ENCODE measurements at places on chromosomes 7 and 10.

DNA sequence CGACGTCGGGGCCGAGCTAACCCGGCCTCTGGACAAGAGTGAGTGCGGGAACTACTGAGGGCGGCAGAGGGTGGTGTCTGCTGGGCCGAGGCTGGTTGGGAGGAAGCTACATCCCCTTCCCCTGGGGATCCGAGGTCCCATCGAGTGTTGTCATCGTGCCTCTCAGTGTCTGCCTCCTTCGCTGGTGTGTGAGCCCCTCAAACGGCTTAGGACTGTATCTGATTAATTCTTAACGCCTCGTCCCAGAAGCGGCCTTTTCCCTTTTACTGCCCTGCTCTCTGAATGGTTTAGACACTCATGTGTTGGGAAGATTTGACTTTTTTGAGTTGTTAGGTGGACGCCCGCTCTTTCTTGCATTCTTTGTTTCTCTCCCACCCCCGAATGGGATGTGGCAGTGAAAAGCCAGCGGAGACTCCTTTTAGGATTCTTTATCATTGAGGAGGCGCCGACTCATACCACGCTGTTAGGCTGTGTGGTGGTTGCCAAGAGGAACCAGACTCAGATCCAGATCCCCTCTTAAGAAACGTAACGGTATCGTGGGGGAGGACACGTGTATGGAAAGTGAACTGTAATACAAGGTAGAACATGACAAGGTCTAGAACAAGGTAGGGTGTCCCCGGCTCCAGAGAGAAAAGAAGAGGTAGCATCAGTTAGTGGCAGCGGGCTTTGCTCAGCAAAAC lies 631 bp downstream of the SUPV3L1 start:
- peak; percentile 19 for DNase-seq

- DNase-seq = peak; percentile 85
Measured at GRCh38 chr10:30433730-30434272, at the start of gene MAP3K8. Gene MAP3K8 (plus strand): TSS chr10:30434184. CDS start chr10:30438939, 4,755 bp downstream.

- no peak for DNase-seq
Measured at GRCh38 chr10:89639326-89639725, 5.7 kb downstream of the PANK1 start.

GRCh38 chr7:16801111-16801542 lies 3.7 kb downstream of the AGR2 start:
- DNase-seq = peak; percentile 75

- DNase-seq = no peak
Measured at GRCh38 chr7:2716906-2717292, 28.9 kb downstream of the AMZ1 start.

DNA sequence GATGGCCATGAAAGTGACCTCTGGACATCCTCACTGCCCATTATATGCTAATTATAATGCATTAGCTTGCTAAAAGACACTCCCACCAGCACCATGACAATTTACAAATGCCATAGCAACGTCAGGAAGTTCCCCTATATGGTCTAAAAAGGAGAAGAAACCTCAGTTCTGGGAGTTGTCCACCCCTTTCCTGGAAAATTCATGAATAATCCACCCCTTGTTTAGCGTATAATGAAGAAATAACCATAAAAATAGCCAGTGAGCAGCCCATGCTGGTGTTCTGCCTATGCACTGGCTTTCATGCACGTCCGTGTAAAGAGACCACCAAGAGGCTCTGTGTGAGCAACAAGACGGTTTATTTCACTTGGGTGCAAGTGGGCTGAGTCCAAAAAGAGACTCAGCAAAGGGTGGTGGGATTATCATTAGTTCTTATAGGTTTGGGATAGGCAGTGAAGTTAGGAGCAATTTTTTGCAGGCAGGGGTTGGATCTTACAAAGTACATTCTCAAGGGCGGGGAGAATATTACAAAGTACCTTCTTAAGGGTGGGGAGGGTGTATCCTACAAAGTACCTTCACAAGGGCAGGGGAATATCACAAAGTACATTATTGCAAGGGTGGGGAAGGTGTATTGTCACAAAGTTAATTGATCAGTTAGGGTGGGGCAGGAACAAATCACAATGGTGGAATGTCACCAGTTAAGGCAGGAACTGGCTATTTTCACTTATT lies 45.6 kb downstream of the LBX1 start:
- DNase-seq = no peak

DNA sequence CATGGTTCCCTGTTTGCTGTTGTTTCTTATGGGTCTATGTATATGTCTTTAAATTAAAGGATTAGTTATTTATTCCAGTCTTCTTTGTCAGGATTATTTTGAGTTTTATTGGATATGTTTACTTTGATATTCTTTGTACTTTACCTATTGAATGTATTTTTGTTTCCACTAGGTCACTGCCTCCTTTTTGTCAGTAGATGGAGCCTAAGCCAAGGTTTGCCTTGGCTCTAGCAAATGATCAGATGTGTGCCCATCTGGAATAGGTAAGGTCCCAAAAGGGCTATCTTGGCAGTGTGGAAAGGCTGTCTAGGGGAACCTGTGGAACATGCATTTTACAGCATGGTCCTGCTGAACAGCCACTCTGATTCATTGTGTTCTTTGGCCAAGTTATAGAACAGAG lies 337.3 kb upstream of the GHITM start:
- no peak for DNase-seq

DNA sequence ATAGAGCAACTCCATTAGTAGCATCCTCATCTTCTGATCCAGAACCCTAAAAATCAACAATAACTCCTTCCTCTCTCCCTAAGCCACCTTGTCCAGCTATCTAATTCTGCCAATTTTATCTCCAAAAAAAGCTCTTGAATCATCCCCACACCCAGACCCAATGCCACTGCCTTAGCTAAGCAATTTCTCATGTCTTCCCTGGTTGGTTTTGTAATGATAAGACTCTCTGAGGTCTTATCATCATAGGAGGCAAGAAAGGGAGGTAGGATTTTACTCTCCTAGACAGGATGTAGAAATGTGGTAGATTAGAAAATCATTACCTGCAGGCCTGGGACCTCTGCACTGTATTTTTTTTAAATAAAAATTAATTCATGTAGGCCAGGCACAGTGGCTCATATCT lies 283.5 kb upstream of the NEBL start:
- DNase-seq = no peak

GRCh38 chr7:101599787-101600186 lies 29.3 kb downstream of the MYL10 start:
- no peak for DNase-seq

DNA sequence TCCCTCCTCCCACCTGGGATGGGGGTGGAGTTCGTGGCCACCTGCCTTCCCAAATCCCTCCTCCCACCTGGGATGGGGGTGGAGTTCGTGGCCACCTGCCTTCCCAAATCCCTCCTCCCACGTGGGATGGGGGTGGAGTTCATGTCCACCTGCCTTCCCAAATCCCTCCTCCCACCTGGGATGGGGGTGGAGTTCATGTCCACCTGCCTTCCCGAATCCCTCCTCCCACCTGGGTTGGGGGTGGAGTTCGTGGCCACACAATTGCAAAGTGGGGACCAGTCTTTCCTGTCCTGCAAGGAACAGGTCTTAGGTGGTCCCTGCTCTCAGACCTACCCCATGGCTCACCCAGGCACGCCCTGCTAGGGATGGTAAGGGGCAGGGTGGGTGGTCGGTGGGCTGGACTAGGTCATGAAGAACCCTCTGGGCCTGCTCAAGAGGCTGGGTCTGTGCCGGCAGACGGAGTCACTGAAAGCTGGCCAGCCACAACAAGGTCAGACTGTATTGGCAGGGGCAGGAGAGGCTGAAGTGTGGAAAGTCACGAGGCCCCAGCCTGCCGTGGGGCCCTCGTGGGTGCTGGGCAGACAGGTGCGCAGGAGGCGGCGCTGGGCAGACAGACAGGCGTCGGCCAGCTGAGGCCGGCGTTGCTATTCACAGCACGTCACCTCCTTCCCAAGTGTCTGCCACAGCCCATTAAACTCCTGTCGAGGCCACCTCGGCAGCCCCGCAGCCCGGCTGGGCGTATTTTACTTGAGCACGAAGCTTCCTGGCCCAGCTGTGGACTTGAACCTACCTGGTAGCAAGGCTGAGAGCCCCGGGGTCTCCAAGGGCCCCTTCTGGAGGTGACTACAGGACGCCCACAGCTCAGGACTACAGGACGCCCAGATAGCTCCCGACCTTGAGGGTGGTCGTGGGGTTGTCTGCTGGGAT lies 4.1 kb downstream of the KNDC1 start:
- DNase-seq = no peak

GRCh38 chr7:90532231-90532929 lies 62.9 kb downstream of the PTTG1IP2 start:
- no peak for DNase-seq

DNA sequence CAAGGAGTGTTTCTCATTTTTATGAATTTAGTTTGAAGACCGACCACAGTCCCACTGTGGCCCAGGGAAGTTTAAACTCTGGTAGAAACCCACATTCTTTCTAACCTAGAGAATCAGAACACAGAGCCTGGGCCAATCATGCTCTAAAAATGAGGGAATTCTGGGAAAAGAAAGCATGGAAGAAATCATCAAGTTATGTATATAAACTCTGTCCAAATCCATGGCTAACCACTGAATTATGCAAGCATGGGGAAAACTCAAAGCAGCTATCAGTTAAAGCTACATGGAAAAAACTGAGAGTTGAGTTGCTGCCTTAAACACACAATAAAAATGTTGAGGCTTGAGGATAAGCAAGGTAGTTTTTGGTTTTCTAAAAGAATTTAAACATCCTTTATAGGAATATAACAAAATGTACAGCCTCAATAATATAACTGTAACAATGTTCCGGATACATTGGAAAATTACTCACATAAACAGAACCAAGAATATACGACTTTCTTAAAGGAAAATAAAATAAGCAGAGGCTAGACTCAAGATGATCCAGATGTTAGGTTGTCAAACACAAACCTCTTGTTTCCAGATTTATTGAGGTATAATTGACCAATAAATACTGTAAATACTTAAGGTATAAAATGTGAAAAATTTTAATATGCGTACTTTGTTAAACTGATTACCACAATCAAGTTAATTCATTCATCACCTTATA lies 311.2 kb upstream of the GNAI1 start:
- DNase-seq = no peak

DNA sequence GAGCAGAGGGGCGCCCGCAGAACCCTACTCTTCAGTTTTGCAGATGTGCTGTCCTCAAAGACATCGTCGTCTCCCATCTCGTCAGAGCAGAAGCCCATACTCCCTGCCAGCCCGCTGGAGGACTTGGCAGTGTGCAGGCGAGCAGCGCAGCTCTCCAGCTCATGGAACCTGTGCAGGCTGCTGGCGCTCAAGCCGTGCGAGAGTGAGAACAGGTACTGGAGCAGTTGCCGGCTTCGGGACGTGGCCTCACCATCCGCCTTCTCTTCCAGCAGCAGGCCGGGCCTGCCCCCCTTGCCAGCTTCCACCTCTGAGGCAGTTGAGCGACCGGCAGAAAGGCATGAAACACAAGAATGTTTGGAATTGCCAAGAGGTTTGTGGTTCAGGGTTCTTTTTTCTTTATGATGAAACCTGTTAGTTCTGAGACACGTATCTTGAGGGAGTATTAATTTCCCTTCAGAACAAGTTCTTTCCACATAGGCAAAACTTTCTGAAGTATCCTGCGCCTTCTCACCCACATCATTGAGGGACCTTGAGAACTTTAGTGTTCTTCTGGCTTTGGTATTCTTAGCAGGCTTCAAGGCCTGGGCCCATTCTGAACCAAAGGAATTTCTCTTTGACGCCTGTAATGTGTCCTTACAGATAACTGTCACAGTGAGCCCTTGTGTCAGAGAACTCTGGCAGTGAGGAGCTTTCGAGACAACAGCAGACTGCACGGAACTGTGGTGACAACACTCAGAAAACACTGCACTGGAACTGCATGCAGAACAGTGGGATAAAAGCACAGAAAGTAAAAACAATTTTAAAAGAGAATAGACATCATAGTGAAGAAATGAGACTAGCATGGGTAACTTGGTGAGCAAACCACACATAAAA lies 89.5 kb downstream of the ALOX5 start:
- no peak for DNase-seq

- no peak for DNase-seq
Measured at GRCh38 chr7:42350801-42351200, 113.8 kb upstream of the GLI3 start.

GRCh38 chr10:124719213-124719851 lies 24.8 kb downstream of the FAM53B start:
- DNase-seq = peak; percentile 85
